CD8-positive, alpha-beta memory T cell (primary cell): ENCODE measurements at places on chromosomes 5 and 9. TPM values are rescaled to one million over a fixed set of nuclear protein-coding genes. Genes with fewer than 3 reads are reported as not detected.

KCNMB1 gene
- not detected for total RNA-seq

DRD1 gene
- total RNA-seq, result not detected

ACOT12 gene
- total RNA-seq, result not detected

PCDHA1 gene
- total RNA-seq, result not detected

EPB41L4B gene
- total RNA-seq, result 0.35 TPM

GABRB2 gene
- not detected for total RNA-seq

INSL6 gene
- total RNA-seq, result not detected

UBE2QL1 gene
- not detected for total RNA-seq
